ENCODE measurements at places on chromosomes 16 and 17.

GRCh38 chr16:85393674-85394451, 219.3 kb upstream of the GSE1 start:
- peak; percentile 34 for DNase-seq

- DNase-seq = no peak
These were observed 610 bp downstream of the VPS4A start for GRCh38 chr16:69311533-69312387.

DNA sequence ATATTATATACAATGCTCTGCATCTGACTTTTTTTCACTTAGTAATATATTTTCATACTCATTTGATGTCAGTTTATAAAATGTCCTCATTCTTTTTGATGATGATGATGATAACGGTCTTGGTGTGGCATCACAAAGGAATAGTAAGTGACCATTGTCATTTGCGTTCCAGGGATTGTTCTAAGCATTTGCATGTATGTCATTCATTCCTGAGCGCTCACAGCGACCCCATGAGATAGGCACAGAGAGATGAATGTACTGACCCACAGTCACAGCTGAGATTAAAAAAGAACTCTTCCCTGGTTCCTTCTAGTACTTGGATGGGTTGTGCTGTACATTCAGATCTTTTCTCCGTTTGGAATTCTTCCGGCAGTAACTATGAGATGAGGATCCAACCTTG, 21.2 kb upstream of the MSI2 start:
- no peak for DNase-seq

DNA sequence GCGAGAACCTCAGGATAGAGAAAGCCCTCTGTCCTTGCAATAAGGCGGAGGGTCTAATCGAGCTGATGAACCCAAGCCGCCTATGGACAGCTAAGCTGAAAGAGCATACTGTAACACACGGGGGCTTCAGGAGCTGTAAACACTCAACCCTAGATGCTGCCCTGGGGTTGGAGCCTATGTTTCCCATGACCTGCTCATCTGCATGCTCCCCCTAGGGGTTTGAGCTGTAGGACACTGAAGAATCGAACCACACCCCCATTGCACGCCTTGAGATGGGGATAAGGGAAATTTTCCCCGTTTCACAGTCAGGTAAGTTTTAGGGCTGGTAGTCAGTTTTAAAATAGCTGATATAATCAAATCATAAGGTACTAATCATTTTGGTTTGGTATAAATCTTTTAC, 675.6 kb upstream of the CDH8 start:
- DNase-seq = no peak

DNA sequence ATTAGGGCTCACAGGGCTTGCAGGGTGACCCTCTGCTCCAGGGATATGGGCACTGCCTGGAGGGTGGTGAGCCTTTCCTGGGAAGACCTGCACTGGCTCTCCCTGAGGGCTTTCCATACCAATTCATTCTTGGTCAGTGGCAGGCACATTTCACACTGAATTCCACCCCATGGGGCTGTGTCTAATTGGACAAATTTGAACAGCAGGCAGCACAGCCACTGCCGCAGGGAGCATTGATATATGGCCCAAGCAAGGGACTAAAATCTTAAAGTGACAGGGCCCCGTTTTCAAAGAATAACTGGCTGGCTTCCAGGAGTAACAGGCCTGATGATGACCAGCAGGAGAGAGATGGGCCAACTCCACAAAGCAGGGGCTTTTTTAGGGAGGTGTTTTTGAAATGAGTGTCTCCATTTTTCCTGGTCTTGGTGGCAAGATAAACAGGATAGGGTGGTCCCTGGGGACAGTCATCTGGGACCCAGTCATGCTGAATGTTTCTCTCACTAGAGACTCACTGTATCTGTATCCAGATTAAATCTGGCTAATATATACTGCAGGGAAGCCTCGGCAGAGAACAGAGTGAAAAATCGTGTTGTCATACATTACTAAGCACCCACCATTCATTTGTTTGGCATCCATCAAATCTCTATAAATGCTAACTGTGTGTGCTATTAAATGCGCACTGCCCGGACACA, 74.1 kb upstream of the TBX2 start:
- no peak for DNase-seq

Data from stimulated activated CD4-positive, alpha-beta T cell treated with anti-CD3 and anti-CD28 coated beads, TNF-alpha, amount 100 ng/mL, for 24 hours (primary cell).